Fibroblast of the aortic adventitia (primary cell): ENCODE measurements at places on chromosomes 5 and 9. TPM values are rescaled to one million over a fixed set of nuclear protein-coding genes. Genes with fewer than 3 reads are reported as not detected.

The PRUNE2 gene
- total RNA-seq = 14.7 and 122 TPM in 2 replicates

DNA sequence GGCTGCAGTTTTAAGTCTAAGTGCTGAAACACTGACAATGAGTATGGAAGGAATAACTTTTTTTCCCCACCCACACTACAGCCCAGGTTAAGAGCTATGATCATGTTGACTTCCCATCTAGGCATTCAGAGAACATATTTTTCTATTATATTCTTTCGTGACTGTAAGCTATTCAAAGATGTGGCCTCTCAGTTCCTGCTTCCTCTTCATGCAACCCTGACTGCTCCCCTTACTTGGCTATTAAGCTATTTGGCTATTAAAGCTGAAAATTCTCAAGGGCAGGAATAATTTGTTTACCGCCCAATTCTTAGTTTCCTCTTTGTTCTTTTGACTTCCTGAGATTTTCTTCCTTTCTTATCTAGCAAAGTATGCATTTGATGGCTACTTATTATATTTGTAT is 18.6 kb upstream of the ALDH1A1 start:
- DNase-seq = no peak

DNA sequence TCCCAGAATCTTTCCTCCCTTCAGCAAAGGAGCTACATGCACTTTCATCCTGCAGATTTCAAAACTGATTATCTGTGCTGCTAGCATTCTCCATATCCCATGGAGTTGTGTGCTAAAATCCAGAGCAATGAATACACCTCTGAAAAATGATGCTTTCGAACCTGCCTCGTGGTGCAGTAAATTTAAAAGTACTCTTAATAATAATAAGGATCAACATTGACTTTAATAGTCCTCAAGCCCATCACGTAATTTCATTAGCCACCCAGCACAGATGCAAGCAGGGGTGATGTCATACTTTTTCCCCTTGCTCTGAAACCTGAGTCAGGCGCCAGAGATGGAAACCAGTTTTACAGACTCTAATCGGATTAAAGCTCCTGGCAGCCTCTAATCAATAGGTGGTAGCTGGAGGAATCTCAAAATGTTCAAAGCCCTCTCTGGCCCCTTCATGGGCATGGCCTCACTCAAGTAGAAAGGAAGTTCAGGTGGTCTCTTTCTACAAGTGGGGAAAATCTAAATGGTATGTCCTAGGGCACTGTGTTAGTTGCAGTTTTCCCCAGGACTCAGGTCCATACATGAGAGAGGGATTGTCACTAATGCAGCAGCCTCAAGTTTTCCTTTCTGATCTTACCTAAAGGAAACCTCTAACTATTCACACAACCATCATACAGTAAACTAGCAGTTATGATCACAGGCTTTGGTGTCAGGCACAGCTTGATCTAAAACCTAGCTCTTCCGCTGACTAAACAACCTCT is 221.6 kb upstream of the SLC30A5 start:
- DNase-seq = no peak

DNA sequence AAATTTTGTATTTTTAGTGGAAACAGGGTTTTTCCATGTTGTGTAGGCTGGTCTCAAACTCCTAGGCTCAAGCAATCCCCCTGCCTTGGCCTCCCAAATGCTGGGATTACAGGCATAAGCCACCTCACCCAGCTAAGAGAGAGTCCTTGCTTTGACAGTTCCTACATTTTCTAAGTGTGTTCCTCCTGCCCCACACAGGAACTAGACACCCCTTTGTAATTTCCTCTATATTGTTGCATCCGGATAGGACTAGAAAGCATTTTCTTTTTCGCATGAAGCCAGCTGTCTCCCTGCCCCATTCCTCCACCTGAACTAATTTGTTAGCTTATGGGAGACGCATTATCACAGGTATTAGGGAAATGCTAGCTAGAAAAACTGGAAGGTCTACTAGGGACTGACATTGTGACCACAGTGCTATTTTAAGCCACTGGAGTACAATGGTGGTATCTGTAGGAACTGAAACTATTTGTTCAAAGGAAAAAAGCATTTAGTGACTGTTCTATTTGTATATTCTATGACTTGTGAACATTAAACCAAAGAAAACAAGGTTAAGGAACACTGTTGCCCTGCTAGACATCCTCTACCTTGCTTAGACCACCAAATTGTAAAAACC is 214.1 kb downstream of the SMARCA2 start:
- DNase-seq = no peak

GRCh38 chr5:78076351-78076750 is 218.1 kb downstream of the AP3B1 start:
- DNase-seq = peak; percentile 10

The CD14 gene
- total RNA-seq = 0.36 and 4.4 TPM in 2 replicates

- DNase-seq = no peak
These were observed 343.7 kb downstream of the SPOCK1 start for GRCh38 chr5:137155261-137156000.

- no peak for DNase-seq
These were observed 227.3 kb downstream of the FANCC start for GRCh38 chr9:95090023-95090791.

GRCh38 chr9:114504341-114505186 is 709 bp downstream of the WHRN start:
- no peak for DNase-seq

DNA sequence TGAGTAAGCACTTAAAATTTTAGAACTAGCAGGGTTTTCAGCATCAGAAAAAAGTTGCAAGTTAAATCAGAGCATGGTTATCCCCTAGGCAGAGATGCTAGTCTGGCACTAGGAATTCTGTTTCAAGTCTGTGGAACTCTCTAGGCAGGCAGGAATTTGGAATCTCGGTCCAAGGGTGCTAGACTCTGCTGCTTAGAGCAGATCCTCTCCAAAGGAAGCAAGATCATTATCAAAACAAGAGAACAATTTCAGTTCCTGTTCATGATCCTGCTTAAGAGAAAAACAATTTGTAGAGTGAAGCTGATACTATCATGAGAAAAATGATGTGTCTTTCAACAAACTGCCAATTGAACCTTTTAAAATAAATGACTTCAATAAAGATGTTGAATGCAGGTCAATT is 420.7 kb downstream of the KIF4B start:
- DNase-seq = no peak

- DNase-seq = peak; percentile 44
These were observed 19.1 kb upstream of the SNX2 start for GRCh38 chr5:122755783-122756182.

The ENG gene
- 15.8 and 62.0 TPM in 2 replicates for total RNA-seq

DNA sequence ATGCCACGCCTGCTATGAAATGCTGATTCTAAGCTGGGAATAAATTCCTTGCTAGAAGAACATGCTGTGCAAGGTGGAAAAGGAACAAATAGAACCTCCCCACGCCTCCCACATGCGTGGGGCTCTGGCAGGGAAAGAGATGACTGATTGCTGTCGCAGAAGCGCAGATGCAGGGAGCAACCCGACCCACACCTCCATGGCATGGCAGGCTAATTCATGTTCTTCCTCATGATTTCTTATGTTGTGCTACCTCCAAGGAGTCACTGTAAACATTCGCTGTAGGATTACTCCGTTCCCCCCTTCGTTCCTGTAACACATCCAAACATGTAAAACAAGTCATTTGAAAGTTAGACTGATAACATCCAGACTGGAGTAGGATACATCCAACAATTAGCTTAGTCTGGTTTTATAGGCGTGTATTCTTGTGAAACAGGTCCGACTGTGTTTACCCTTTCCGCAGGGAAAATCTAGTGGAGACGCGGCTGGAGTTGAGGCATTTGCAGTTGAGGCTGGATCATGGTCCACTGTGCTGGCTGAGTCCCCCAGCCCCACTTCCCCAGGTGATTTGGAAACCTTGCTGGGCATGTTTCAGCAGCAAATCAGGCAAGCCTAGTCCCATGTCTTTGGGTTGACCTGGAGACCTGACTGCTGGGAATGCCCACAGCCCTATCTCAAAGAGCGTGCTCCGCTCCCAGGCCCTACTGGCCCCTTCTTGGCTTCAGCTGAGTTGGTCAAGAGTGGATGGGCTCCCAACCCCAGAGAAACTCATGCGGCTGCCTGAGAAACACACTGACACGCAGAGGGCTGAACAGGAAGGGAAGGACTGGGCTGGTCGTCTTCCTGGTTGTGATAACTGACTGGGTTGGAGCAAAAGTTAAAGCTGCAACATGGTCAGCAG is 24.8 kb upstream of the ANKRD33B start:
- no peak for DNase-seq

The DUSP1 gene
- total RNA-seq = 22.2 and 44.1 TPM in 2 replicates

The LCN15 gene
- total RNA-seq = not detected in 2 replicates

The ARHGEF39 gene
- total RNA-seq = 3.9 TPM in 1 of 2 replicates, not detected in the other

DNA sequence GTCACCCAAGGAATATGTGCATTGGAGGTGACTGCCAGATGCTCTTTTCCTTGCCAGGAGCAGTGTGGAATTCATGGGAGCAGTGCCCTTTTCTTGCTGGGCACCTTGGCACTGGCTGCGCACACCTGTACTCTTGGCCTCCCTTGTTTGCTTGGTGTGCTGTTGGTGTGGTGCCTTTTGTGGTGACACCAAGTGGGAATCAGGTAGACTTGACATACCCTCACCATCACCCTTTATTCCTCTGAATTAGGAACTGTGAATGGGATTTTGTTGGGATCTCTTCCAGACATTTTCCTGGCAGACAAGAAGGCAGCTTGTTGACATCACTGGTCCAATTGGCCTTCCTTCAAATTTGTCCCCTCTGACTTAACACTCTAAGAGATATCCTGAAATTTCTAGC is 82.3 kb downstream of the RAI14 start:
- DNase-seq = peak; percentile 80

The SPINK4 gene
- total RNA-seq = not detected in 2 replicates

- no peak for DNase-seq
These were observed 69.7 kb upstream of the TNPO1 start for GRCh38 chr5:72746736-72747135.

The FOXD1 gene
- 0.74 and 4.2 TPM in 2 replicates for total RNA-seq

DNA sequence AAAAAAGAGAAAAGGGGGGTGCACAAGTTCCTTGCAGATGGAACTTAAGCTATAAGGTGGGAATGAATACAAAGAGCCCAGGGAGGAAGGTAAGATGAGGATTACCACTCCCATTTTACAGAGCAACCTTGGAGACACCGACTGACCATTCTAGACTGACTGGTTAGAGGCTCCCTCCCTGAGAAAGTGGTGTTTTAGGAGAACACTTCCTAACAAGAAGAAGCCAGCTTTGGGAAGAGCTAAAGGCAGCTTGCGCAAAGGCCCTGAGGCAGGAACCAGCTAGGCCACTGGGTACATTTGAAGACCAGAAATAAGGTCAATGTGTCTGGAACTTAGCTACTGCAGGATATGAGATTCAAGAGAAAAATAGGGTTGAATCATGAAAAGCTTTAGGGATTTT is 38.6 kb downstream of the SPARC start:
- DNase-seq = no peak

DNA sequence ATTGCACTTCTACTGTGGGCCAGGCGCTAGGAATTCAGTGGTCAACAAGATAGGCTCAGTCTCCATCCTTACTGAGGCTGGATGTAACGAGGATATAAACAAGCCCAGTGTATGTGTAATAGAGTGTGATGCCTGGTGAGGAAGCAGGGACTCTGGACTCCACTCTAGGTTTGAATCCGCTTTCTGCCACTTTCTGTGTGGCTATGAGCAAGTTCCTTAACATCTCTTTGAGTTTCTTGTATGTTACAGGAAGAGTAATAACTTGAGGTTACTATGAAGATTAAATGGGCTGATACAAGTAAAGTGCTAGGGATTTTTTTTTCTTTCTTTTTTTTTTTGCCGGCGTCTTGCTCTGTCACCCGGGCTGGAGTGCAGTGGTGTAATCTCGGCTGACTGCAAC is 12.4 kb downstream of the DOCK2 start:
- no peak for DNase-seq

- no peak for DNase-seq
These were observed 22.7 kb upstream of the SVEP1 start for GRCh38 chr9:110602281-110602680.

DNA sequence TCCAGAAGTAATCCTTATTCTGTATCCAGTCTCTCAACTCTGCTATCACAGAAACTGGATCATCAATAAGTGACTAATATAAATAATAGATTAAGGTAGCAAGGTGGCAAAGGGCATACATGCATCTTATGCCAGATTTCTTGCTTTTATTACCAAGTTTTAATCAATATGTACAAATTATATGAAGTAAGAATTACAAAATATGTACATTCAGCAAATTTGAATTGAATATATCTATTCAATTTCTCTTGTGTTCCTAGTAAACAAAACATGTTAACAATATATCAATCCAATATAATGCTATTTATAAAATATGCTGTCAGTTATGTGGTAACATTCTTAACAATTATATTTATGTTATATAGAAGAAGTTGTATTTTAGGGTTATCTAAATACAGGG is 488.7 kb upstream of the COX7C start:
- DNase-seq = no peak

DNA sequence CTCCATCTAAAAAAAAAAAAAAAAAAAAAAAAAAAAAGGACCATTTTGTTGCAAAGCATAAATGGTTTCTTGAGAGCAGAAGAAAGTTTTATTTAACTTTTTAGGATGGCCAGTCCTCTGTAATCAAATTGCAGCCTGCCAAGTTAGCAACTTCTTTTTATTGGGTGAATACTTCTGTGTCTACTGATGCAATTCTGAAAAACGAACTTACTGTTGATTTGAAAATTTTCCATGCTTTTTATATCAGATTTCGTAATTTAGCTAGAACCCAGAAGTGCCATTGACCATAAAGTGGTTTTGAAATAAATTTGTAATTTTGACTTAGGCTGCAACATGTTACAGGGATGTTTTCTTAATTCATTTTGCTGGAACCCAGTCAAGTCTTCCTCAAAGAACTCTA is 269.1 kb upstream of the ACTBL2 start:
- DNase-seq = peak; percentile 24

GRCh38 chr9:73890685-73891277 is 606.4 kb upstream of the RORB start:
- no peak for DNase-seq

The CCNJL gene
- 0.27 and 0.82 TPM in 2 replicates for total RNA-seq

DNA sequence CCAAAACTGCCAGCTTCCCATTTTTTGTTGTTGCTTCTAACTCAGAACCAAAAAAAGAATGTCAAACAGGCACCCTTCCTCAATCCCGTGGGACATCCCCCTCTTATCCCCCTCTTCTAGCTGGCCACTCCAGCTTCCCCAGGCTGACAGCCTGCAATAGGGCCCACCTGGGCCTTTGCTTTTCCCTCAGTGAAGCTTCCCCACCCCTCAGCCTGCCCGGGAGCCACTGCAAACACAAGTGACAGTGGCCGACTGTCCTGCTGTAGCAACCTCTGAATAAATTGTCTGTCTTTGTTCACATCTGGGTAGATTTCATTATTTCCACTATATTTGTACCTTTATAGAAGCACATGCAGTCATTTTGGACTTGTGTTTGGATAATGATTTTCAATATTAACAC is 245.3 kb downstream of the GADD45G start:
- DNase-seq = no peak

The PURA gene
- 30.4 and 33.8 TPM in 2 replicates for total RNA-seq

DNA sequence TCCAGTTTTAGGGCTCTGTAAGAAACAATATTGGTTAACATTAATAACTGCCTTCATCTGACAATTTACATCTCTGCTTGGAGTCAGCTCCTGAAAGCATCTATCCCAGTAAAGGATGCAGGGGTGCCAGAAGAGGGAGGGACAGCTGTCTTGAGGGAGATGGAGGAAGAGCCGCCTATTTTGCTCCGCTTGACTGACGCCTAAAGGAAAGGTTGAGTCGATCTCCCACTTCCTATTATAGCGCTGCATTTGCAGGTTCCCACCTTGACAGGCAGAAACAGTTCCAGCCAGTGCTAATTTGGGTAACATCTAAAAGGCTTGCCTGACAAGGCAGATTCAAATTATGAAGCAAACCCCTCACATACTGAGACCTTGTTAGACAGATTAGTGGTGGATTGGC is 374.6 kb downstream of the SPATA31D1 start:
- no peak for DNase-seq

The SLC45A2 gene
- 0.09 TPM in 1 of 2 replicates, not detected in the other for total RNA-seq
